NCI-H1417 treated with DMSO at 0.1 percent for 48 hours (cell line): ENCODE measurements at places on chromosomes 11 and 22.

DNA sequence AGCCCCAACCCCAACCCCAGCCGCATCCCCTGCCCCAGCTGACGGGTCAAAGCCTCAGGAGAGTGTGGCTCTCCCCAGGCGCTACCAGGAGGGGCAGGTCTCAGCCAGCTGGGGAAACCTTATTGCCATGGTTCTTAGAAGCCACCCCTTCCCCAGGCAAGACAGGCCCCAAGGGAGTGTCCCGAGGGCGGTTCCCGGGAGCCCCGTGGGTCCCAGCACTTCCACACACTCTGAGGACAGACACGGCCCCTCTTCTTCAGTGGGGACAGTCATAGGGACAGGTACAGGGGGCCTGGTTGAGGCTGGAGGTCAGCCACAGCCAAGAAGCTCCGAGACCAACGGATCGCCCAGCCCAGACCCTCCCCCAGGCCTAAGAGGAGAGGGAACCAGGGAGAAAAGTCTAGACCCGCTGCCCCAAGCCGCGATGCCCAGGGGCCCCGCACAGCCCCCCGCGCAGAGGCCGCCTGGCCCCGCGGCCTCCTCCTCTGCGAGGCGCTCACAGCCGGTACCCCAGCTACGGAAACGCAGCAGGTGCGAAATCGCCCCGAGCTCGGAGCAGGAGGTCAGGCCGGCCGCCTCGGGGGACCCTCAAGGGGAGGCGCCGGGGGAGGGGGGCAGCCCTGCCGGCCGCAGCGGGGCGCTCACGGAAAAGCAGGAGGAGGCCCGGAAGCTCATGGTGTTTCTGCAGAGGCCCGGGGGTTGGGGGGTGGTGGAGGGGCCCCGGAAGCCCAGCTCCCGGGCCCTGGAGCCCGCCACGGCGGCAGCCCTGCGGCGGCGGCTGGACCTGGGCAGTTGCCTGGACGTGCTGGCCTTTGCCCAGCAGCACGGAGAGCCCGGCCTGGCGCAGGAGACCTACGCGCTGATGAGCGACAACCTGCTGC is 2.6 kb downstream of the KLHDC7B start:
- no peak for DNase-seq

- peak; percentile 53 for DNase-seq
Observed at GRCh38 chr11:120334894-120335462, 1.2 kb upstream of the ARHGEF12 start.

DNA sequence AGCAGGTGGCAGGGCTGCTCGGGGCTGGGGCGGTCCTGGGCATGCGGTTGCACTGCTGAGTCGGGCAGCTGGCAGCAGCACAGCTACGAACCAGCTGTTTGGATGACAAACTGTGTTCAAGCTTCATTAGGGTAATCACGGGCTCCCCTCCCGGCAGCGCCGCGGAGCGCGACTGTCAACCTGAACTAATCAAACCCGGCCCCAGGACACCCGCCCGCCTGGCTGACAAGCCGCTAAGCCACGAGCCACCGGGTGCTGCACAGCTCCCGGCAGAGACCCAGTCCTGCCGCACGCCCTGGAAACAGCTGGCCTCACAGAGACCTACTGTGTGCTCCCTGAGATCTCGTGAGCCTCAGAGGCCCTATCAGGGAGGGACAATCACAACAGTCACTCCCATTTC is 60.6 kb upstream of the TCF20 start:
- no peak for DNase-seq

GRCh38 chr11:69644071-69644961 is 3.4 kb downstream of the CCND1 start:
- DNase-seq: no peak

DNA sequence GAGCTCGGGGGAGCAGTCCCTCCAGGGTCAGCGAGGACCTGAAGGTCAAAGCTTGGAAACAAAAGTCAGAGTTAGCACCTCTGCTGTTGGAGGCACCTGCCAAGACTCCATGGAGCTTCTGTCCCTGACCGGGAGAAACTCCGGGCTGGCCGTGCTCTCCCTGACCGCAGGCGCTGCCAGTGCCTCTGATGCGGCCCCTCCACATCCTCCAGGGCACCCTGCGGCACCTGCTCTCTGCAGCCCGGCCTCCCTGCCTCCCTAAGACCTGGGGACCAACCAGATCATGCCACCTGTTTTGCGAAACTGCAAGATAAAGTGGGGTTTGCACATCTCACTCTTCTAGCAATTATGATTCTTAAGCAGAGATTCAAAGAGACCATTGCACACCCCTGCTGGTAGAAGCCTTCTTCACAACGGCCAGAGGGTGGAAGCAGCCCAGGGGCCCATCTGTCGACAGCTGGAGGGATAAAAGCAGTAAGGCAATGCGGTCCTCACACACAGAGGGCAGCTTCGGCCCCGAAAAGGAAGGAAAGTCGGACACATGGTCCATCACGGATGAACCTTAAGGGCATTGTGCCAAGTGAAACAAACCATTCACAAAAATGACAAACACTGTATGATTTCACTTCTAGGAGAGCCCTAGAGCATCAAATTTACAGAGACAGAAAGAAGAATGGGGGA is 477.1 kb downstream of the BRD1 start:
- no peak for DNase-seq

GRCh38 chr11:76086743-76087635 is 119.3 kb downstream of the WNT11 start:
- DNase-seq: no peak

DNA sequence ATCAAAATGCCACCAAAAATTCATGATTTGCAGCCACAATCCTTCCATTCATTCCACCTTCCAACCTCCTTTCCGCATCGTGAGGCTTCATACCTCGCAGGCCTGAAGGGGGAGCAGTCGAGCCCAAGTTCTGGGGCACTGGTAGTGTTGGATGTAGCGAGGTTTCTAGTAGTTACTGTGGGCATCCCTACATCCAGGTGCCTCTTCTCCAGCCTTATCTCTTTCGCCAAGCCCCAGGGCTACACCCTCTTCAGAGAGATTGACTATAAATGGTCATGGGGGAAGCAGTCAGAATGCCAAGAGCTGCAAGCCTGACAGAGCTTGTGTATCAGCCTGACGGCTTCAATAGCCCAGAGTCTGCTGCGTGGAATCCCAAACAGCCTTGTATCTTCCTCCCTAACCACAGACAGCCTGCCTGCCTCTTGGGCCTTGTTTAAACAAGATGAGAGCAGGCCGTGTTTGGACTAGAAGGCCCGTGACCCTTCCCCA is 28.9 kb downstream of the CLMP start:
- DNase-seq: no peak

GRCh38 chr11:1293619-1294015 is 15.8 kb downstream of the TOLLIP start:
- DNase-seq: no peak

DNA sequence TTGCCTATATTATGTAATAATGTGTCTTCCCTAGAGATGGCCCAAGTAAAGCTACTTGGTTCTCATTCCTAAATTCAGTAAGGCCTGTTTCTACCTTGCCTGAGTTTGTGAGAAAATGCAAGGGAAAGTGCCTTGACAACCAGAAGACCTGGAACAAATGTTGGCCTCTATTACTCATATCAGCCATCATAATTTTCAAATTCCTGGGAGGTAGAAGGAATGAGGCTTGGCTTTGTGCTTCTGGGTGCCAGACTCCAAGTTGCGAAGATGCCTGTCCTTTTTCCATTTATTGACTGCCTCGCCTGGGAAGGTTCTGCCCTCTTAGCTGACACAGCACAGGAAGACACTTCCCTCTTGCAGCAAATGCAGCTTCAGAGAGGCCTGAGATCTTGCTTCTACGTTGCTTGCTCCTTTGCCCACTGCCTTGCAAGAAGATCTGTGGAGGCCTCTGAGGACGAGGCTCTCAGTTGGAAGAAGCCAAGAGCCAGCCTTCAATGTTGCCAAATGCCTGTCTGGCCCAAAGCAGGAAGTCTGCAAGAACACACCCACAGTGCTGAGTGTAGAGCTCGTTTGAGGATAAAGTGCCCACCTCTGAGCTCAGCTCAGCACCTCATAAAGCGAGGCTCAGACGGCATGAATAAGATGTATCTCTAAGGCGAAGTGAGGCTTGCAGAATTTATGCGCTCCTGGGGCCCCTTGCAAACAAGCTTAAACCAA is 120.1 kb downstream of the GALNT18 start:
- DNase-seq: no peak

DNA sequence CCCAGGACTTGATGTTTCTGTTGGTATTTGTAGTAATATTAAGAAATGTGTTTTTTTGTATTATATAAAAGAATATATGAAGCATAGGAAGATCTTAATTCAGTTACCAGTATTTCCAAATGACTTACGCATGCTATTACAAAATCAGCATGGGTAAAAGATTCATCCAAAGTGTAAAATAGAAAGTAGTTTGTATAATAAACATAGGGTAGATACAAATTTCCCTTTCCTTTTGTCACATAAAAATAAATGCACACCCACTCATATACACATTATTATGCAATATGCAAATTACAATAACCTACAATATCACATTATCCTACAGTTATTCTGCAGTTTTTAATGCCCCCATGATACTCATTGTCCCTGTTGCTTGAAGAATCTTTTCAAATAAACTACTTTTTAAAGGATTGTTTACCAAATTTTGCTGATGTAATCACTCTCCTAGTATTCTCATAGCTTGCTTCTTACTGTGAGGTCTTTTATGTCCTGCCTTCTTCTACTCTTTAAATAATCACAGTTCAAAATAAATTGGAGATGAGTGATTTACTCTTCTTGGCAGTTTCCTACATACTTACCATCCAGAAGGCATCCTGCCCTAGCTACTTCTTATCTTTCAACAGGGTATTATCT is 244.0 kb downstream of the CASP12 start:
- no peak for DNase-seq

- no peak for DNase-seq
Observed at GRCh38 chr11:60357771-60358170, 20.6 kb upstream of the MS4A7 start.

DNA sequence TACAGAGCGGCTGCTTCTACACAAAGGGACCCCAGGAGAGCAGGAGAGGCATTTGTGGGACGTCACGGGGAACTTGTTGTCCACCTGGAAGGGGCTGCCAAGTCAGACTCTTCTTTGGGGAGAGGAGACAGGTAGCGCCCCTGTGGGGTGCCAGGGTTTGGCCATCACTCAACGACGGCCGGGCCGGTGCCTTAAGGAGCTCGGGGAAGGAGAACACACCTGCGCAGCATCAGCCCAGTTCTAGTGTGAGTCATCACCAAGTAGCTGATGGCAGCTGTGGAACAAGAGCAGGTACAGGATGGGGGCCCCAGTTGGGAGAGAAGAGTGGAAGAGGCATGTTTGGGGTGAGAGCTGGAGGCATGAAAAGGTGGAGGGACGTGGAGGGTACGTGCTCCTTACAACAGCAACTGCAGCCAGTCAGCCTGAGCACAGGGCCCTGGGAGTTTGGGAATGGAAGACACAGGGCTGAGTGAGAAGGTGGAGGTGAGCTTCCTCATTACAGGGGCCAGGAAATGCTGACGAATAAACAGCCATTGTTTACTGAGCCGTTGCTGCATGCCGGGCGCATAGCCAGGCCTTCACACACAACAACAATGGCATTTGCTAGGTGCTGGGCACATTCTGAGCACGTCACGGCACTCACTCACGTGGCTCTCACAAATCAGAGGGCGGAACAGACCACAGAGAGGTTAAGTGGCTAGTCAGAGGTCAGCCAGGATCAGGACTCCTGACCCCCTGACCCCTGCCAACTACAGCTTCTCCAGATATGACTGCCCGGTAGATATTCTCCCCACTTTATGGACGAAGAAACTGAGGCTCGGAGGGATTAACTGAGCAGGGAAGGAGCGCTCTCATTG is 29.1 kb upstream of the TP53I11 start:
- DNase-seq: peak; percentile 13
